ENCODE measurements at places on chromosomes 2 and 18. TPM values are rescaled to one million over a fixed set of nuclear protein-coding genes. Genes with fewer than 3 reads are reported as not detected.

DNA sequence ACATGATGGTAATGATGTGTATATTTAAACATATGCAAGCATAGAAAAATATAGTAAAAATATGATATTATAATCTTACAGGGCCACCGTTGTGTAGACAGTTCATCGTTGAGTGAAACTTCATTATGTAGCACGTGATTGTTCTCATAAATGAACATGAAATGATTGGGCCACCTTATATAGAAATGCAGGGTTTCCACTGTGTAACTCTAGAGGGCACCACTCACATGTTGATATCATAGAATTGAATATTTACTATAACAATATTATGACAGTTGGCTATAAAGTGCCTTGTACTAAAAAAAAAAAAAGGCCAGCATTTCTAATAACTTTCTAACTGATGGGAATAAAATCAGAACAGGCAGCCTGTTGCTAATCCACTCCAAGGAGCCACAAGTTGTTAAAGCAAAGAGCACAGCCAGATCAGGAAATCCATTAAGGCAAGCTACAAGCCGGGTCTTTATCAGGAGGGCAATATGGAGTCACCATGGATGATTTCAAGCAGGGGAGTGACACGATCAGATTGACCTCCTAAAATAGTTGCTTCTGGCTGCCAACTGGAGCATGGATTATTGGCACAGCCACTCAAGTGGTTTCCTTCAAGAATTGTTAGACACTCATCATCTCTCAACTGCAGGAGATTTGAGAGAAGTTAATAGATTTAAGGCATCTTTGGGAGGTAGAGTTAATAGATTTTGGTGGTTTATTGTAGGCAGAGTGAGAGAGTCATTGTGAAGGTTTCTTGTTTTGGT lies 16.7 kb downstream of the IL1F10 start:
- DNase-seq = no peak

DNA sequence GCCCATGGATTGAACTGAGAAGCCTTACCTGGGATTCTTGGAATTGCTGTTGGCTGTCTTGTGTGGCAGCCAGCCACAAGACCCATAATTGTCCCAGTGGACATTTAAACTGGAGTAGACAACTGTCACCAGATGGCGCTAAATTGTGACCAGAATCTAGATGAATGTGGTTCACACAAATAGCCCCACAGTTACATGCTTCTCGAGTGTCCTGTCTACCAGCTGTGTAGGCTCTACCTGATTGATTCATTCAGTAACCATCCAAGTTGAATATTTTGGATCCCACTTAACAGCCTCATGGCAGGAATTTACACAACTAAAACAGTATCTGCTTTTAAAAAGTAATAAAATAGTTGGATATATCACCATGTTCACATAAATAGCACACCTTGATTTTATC lies 73.2 kb downstream of the MAP4K4 start:
- no peak for DNase-seq

The TACR1 gene
- not detected for total RNA-seq

DNA sequence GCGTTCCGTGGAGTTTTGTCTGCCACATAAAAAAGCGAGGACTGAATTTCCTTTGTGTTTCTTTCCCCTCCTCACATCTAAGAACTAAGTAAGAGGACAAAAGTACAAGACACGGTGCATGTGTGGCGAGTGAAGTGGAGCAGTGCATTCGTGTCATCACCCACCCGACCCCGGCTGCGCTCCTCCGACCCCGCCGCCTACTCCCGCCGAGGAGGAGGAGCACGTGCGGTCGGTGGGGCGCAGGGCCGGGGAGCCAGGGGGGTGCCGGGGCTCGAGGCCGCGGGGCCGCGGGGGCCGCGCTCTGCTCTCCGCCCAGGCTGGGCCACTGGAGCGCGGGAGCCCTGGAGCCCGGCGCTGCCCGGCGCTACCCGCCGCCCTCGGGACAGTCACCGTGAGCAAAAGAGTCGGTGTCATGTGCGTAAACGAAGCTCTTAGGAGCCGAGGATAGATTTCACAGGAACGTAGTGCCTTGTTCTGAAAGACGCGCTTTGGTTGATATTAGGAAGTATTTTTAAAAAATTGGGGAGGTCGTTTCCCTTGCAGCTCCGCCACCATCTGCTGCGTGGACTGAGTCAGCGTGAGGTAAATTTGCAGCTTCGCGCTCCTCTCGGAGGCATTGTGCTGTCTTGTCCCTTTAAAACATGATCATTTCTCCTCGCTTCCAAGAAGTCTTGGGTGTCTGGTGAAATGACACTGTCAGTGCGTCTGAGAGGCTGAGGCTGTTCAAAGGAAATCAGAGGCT lies 11.0 kb downstream of the TBR1 start:
- DNase-seq = no peak

The RFX8 gene
- 1.2 TPM for total RNA-seq

DNA sequence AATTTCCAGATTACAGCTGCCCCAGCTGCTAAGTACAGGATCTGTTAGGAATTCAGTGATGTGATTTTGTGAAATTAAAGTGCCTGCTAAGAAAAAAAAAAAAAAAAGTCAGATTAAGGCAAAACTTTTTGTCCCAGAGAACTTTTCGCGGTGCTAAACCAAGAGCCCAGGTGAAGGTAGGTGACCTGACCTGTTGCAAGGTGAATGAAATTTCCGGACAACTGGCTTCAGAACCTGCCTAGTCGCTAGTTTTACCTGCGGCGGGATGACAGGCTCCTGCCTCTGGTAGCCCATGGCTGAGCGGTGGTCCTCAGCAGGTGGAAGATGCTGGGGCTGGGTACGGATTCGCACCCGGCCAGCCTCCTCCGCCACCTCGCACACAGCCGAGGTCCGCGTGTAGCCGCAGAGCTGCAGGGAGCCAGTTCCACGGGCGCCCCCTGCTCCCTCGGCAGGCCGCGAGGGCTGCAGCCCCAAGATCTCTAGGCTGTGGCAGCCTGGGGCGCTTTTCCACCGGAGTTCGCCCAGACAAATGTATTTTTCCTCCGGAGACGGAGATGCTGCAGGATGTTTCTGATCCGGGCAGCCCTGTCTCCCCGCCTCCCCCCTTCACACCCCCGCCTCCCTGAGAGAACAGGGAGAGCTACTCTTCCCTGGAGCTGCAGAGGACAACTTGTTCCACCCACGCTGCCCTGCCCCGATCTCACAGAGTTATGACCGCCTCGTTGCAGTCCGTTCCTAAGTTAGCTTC lies at the start of gene SLC38A11:
SLC38A11 (minus strand) TSS at position 572 of the 748 bp plus-strand sequence; CDS start at position 294, 278 bp downstream.
- DNase-seq = no peak

The PID1 gene
- total RNA-seq = 5.3 TPM

The STARD6 gene
- total RNA-seq = not detected

The MDH1B gene
- total RNA-seq = 0.29 TPM

The LBX2 gene
- total RNA-seq = 0.44 TPM
